ENCODE measurements at places on chromosomes 3 and 15. TPM values are rescaled to one million over a fixed set of nuclear protein-coding genes. Genes with fewer than 3 reads are reported as not detected.

- DNase-seq = peak; percentile 79
- no peak overlapping the region for H3K4me3 ChIP-seq
- peaks cover 15% of the 10 kb centered on the region for H3K4me1 ChIP-seq
- no peaks in the 10 kb centered on the region for H3K27me3 ChIP-seq
These were observed 53.6 kb upstream of the ATP13A3 start for GRCh38 chr3:194540274-194540905.

- no peaks in the 10 kb centered on the region for H3K4me1 ChIP-seq
- H3K27me3 ChIP-seq = no peaks in the 10 kb centered on the region
- H3K4me3 ChIP-seq = no peak overlapping the region
- no peaks in the 10 kb centered on the region for H3K36me3 ChIP-seq
- DNase-seq = no peak
These were observed 143.1 kb downstream of the LSAMP start for GRCh38 chr3:116302087-116302747.

- DNase-seq = no peak
- H3K4me1 ChIP-seq = no peaks in the 10 kb centered on the region
- no peak overlapping the region for H3K4me3 ChIP-seq
- no peak overlapping the region for H3K27ac ChIP-seq
These were observed 116.6 kb upstream of the LRTM1 start for GRCh38 chr3:55044486-55044885.

DNA sequence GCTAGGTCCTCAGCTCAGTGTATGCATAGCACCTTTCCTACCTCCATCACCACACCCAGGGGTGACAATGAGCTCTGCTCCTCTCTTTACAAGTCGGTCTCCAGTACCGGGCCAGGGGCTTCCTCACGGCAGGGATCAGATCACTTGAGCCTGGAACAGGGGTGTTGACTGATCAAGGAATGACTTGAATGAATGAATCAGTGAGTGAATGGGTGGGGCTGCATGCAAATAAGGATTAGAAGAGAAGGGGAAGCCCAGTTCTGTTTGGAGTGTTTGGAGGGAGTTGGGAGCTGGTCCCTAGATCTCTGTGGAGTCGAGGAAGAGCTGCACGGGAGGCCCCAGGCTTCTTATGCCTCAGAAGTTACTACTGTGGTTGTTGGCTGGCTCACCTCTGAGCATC lies 87.0 kb downstream of the TMEM266 start:
- H3K36me3 ChIP-seq = no peaks in the 10 kb centered on the region
- H3K27ac ChIP-seq = no peak overlapping the region
- H3K4me1 ChIP-seq = peaks cover 4% of the 10 kb centered on the region
- DNase-seq = no peak

DNA sequence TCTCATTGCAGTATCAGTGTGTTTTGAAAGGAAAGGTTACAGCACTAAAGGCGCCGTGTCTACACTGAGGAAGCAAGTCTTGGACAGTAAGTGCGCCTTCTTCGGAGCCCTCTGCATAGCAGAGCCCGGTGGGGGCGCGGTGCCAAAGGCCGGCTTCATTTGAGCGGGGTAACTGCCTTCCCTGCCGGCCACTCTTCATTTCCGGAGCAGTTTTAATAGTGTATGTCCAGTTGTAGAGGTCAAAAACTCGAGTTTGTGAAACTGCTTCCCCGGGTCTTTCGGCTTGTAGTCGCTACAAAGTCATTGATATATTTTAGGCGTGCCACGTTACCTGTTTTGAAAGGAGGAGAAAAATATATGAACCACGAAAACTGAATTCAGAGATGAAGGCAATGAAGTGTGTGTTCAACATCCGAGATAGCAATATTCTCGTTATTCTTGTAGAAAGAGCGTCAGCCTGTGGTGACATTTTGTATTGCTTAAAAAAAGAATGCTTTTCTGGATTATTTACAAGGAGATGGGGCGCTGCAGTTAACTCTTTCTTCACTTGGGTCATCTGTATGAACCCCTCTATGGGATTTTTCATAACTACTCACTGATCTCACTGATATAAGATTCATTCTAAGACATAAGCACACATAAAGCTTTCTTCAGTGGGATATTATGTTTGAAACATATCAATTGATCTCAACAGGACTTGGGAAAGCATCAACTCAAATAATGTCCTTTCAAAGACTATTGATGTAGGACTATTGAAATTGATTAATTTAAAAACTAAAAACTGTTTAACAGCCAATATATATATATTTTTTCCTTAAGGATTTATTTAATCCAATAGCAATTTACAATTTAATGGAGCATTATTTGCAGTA lies 3.0 kb downstream of the ALCAM start:
- H3K27me3 ChIP-seq = peaks cover 12% of the 10 kb centered on the region
- peak overlapping the region; percentile 94 for H3K27ac ChIP-seq
- H3K4me1 ChIP-seq = peaks cover 15% of the 10 kb centered on the region
- DNase-seq = peak; percentile 89
- H3K36me3 ChIP-seq = no peaks in the 10 kb centered on the region
- peak overlapping the region; percentile 86 for H3K4me3 ChIP-seq

DNA sequence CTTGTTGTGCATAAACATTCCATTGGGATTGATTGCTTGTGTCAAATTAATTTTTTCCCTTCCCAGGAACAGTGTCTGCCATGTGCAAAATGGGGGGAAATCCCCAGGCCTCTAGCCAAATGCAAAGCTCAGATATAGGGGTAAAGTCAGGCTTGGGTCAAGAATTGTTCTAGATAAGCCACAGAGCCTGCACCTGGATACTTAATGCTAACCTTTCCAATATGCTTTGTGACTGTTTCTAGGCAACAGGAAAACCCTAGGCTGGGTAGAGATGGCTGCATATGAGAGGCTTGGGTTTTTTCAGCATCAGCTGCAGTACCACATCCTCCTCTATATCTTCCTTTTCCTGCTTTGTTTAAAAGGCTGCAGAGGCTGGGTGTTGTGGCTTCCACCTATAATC lies 61.9 kb upstream of the ROPN1 start:
- no peak overlapping the region for H3K27ac ChIP-seq
- no peak overlapping the region for H3K4me3 ChIP-seq
- no peak for DNase-seq
- no peaks in the 10 kb centered on the region for H3K27me3 ChIP-seq

DNA sequence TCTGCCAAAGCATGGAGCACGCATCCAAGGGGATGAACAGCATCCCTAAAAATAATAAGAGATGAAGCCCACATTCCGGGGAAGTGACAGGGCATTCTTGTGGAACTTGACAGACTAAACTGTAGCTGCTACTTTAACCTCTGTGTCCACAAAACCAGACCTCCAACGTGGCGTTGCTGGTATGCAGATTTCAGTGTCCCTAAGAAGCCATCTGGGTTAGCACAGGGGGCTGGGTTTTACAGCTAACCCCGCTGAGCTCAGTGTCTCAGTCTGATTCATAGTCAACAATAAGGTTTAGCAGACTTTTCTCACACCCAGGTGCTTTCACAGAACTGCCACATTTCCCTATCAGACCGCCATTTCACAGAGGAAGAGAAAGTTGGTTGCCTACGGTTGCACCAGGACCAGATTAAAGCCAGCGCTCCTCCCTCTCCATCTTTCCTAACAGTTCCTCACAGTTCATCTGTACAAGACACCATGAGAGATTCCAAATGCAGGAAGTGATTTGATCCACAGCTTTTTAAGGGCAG lies 61.6 kb upstream of the CTDSPL start:
- no peak overlapping the region for H3K4me3 ChIP-seq
- no peak overlapping the region for H3K27ac ChIP-seq
- peaks cover 21% of the 10 kb centered on the region for H3K36me3 ChIP-seq
- no peak for DNase-seq
- H3K27me3 ChIP-seq = no peaks in the 10 kb centered on the region

The GAP43 gene
- not detected for polyA plus RNA-seq

GRCh38 chr3:184380185-184380626 lies 352 bp downstream of the CHRD start:
- peak; percentile 79 for DNase-seq
- peak overlapping the region; percentile 78 for H3K27ac ChIP-seq
- no peaks in the 10 kb centered on the region for H3K36me3 ChIP-seq
- peak overlapping the region; percentile 33 for H3K4me3 ChIP-seq
- H3K4me1 ChIP-seq = peaks cover 7% of the 10 kb centered on the region
- H3K27me3 ChIP-seq = peaks cover 36% of the 10 kb centered on the region

GRCh38 chr3:14890476-14890875 lies 56.9 kb upstream of the NR2C2 start:
- H3K27ac ChIP-seq = peak overlapping the region; percentile 75
- peaks cover 36% of the 10 kb centered on the region for H3K4me1 ChIP-seq
- DNase-seq = peak; percentile 37

The PLA2G4E gene
- not detected for polyA plus RNA-seq

DNA sequence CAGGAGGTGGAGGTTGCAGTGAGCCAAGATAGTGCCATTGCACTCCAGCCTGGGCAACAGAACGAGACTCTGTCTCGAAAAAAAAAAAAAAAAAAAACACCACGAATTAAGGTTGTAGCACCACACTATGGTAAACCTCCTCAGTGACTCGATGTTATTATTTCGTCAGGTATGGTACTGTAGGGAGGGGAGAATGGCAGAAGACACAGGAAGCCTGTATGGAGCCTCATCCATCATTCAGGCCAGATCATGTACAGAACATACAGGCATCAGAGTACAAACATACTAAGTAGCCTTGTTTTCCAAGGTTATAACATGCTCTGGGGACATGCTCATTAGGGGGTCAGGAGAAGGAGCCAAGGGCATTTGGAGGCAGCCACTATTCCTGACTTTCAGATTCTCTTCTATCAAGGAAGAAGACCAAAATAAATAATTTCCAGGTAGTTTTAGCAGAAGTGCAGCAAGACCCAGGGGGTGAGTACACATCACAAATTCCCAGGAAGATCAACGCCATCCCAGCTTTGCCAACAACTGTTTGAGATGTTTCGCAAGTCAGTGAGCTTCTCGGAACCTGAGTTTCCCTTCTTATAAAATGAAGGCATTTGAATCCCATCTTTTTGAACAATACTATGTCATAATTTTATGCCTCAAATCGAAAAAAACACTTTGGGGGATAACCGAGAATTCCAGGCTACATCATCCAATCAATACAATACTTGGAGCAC lies 79.8 kb downstream of the FOXP1 start:
- no peak overlapping the region for H3K27ac ChIP-seq
- H3K4me1 ChIP-seq = peaks cover 45% of the 10 kb centered on the region
- H3K4me3 ChIP-seq = no peak overlapping the region
- no peaks in the 10 kb centered on the region for H3K36me3 ChIP-seq
- no peaks in the 10 kb centered on the region for H3K27me3 ChIP-seq

DNA sequence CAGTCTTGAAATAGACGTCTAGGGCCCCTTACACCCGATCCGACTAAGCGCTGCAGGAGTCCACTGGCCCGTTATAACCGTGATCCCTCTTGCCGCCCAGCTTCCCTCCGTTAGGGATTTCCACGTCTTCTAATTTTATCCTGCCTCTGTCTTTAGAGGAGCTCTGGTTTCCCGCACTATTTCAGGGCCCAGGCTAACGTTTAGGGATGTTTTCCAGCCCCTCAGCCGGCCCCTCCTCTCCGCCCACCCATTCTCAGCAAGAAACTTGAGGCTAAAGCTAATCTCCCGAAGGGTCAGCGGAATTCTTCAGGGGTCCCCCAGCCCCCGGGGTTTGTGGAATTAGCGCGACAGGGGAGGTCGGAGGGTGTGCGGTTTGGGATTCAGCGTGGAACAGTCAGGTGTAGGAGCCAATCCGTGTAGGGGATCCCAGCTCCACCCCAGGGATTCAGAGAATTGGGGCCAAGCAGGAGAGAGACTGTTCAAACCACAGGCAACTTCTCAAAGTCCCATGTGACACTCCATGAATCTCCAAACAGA lies 1.6 kb downstream of the PTX3 start:
- peaks cover 42% of the 10 kb centered on the region for H3K4me1 ChIP-seq
- no peaks in the 10 kb centered on the region for H3K27me3 ChIP-seq
- peak overlapping the region; percentile 73 for H3K4me3 ChIP-seq
- no peak for DNase-seq
- no peaks in the 10 kb centered on the region for H3K36me3 ChIP-seq

GRCh38 chr3:98954791-98955604 lies 53.5 kb upstream of the DCBLD2 start:
- DNase-seq = no peak
- H3K27me3 ChIP-seq = no peaks in the 10 kb centered on the region
- no peak overlapping the region for H3K4me3 ChIP-seq
- H3K36me3 ChIP-seq = no peaks in the 10 kb centered on the region
- no peaks in the 10 kb centered on the region for H3K4me1 ChIP-seq

DNA sequence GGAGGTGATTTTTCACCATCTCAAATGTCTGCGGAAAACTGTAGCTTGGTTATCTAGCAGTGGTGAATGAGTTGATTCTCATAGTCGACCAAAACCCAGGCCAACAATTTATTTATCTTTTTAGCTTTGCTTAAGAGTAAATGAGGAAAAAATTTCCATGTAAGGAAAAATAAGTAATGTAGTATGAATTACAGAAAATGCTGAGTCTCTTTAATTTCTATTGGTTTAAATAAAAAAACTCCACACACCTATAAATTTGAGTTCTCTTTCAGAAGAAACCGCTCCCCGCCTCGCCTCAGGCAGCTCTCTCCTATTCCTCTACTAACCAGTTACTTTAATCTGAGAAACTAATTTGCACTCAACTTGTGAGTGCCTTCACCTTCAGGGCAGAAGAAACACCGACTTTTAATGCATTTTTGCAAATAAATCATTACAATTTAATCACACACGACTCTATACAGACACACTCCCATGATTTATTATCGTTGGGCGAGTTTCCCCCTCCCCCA lies 540 bp upstream of the RSRC1 start:
- no peaks in the 10 kb centered on the region for H3K36me3 ChIP-seq
- H3K27me3 ChIP-seq = peaks cover 52% of the 10 kb centered on the region
- peaks cover 46% of the 10 kb centered on the region for H3K4me1 ChIP-seq
- no peak for DNase-seq

The SHC4 gene
- 0.27 TPM for polyA plus RNA-seq

- no peak overlapping the region for H3K27ac ChIP-seq
- no peak for DNase-seq
- no peaks in the 10 kb centered on the region for H3K4me1 ChIP-seq
- no peaks in the 10 kb centered on the region for H3K27me3 ChIP-seq
- H3K36me3 ChIP-seq = no peaks in the 10 kb centered on the region
These were observed 109.6 kb downstream of the FHIT start for GRCh38 chr3:61141697-61142096.

GRCh38 chr3:134307425-134307824 lies 56.8 kb upstream of the RYK start:
- no peak overlapping the region for H3K27ac ChIP-seq
- H3K4me1 ChIP-seq = peaks cover 6% of the 10 kb centered on the region
- no peaks in the 10 kb centered on the region for H3K36me3 ChIP-seq
- DNase-seq = no peak
- peaks cover 47% of the 10 kb centered on the region for H3K27me3 ChIP-seq
- H3K4me3 ChIP-seq = no peak overlapping the region

The FOXB1 gene
- 0.03 TPM for polyA plus RNA-seq

- H3K27me3 ChIP-seq = no peaks in the 10 kb centered on the region
- H3K27ac ChIP-seq = no peak overlapping the region
- H3K4me1 ChIP-seq = no peaks in the 10 kb centered on the region
- no peak for DNase-seq
- H3K4me3 ChIP-seq = no peak overlapping the region
- H3K36me3 ChIP-seq = no peaks in the 10 kb centered on the region
These were observed 26.1 kb downstream of the CERS3 start for GRCh38 chr15:100502651-100503050.

Data from spleen (tissue), 13 donors.